ENCODE measurements at places on chromosomes 2 and 18.

- DNase-seq, result no peak
Measured at GRCh38 chr2:188865681-188866080, 108.5 kb upstream of the COL3A1 start.

DNA sequence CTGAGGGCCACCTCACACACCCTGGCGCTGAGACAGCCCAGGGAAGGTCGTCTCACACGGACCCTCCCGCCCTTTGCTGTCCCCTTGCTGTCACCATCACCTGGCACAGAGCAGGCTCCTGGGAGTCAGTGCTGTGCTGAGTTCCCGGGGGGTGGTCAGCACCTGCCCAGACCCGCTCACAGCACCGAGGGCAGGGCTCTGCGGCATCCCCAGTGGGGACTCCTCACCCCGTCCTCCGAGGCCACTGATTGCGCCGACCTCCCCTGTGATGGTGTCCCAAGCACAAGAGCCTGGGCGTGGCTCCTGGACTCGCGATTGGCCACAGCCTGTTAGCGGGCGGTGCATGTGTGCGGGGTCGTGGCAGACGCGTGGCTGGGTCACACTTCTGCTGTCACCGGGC is 65.9 kb downstream of the NFATC1 start:
- no peak for DNase-seq

DNA sequence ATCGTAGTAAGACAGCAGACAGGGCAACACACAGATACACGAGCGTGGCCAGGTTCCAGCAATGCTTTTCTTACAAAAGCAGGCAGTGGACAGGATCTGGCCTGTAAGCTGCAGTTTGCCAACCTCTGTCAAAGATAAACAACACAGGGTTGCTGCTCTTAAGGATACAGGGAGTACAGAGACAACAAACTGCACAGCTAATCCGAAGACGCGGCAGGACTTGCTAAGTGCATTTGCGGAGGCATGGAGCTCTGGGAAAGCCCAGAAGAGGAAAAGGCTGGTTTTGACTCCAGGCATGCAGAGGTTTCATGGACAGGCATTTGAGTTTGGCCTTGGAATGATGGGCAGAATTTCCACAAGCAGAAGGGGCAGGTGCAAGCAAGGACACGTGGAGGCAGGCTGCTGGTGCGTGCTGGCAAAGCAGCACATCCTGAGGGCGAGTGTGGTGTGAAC is 24.4 kb downstream of the SERTAD2 start:
- DNase-seq, result no peak

DNA sequence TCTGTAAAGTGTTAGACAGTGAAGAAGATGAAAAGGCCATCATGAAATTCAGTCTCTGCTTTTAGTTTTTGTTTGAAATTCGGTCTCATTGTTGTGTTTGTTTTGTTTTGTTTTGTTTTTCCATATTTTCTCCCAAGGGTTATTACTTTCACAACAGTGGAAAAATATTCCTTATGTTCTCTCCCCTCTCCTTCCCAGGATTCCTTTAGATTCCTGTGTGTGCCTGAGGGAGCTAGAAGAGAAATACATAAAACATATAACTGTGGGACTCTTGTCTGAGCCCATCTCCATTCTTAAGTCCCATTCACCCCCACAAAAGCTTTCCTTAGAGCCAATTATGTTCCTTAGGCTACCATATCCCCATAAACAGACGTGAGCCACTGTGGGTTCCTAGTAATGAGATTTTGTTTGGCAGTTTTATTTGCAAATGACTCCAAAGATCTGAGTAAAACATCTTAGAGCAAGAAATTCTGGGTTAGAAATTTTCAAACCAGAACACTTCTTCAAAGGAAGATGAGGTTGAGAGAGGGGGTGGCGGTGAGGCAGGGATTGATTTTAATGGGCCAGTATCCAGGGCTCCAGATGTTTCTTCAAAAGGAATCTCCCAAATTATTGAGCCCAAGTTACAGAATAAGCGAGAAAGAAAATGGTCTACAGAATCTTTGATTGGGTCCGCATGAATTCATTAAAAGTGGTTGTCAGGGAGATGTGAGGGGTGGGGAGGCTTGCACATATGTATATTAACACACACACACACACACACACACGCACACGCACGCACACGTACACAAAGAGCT is 157.8 kb upstream of the TNP1 start:
- no peak for DNase-seq

DNA sequence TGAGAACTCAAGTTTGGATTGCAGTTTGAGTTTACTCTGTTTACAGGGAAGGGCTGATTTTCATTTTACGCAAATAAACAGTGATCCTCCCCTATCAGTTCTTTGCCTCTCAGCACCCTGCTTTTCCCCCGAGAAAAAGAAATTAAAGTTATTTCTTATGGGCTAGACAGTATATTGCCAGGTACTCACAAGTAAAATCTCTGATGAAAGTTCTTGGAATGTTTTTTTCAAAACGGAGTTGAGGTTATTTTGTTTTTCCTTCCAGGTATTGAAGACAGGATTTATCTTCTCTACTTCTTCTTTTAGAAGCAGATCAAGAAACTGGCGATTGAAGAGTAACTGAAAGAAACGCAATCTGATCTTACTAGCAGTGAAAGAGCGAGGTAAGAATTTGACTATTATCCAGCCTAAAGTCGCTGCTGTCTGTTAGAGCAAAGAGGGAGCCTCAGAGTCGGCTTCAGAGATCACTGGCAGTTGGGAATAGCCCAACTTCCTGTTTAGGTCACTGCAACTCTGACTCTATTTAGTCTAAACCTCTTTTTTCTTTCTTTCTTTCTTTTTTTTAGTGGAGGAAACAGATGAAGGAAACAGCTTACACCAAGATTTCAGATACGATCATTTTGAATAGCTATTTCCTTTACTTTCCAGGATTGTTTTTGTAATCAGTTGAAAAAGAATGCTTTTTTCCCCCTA is at the start of gene TFPI:
TFPI (minus strand) TSS at position 425 of the 693 bp plus-strand sequence. CDS start 50,667 bp downstream, outside the sequence.
- DNase-seq, result no peak

DNA sequence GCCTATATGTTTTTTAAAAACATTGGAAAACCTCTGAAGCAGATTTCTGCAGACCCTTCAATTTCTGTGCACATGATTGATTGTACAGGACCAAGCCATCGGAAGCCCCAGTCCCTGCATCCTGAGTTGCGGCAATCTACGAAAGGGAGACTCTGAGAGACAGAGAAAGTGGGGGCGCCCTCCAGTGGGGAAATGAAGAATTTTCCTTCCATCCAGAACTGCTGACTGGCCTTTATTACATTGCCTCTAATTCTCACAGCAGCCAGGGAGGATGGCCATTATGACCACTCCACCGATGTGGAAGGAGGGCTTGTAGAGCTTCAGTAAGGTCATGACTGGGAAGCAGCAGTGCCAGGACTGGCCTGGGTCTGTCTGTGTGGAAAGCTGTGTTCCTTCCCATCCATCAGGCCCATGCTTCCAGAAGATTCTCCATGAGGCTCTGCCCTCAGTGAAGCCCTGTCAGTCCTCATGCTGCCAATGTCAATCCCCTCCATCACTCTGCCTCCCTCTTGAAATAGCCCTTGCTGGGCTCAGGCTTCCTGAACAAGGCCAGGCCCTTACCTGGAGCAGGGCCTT is 20.0 kb upstream of the RESP18 start:
- peak; percentile 61 for DNase-seq

DNA sequence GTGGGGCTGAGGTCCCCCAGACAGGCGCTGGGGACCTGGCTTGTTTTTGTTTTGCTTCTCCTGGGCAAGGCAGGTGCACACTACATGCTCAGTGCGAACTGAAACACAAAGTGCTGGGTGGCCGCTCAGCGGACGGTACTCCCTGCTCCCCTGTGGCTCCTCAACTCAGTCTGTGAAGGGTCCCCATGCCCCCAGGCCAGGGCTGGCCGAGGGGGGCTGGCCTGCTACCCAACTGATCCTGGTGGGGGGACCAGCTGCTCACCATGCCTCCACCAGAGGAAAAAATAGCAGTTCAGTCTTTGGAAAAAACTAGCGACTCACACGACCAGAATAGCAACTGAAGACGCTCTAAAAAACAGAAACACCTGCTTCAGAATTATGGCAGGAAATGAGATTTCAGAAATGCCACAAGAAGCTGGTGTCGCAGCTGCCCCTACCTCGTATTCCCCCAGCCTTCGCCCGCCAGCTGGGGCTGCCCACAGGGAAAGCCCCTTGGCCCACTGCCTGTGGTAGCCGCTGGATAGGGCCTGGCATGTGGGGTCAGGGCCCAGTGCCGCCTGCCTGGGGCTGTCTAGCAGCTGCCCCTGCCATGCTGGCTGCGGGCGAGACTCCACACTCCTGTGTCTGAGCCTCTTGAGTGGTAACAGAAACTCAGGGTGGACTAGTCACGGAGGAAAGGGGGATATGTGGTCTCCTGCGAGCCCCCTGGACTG is 43.7 kb downstream of the MEX3C start:
- DNase-seq, result no peak

GRCh38 chr2:59462422-59463197 is 1090.8 kb downstream of the BCL11A start:
- DNase-seq, result no peak

DNA sequence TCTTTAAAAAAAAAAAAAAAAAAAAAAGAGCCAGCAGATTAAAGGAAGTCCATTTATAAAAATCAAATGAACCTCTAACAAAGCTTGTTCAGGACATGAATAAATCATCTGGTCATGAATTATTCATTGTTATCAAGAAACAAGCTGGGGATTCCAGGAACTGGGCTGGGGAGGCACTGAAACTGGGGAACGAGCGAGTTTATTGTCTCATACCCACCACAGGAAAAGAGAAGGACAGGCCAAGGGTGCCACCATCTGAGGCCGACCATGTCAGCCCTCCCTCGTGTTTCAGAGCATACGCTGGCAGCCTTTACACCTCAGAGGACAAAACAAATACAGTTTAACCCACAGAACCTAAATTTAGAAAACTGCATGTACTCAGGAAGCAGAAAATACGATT is 164.2 kb downstream of the VWC2L start:
- no peak for DNase-seq

DNA sequence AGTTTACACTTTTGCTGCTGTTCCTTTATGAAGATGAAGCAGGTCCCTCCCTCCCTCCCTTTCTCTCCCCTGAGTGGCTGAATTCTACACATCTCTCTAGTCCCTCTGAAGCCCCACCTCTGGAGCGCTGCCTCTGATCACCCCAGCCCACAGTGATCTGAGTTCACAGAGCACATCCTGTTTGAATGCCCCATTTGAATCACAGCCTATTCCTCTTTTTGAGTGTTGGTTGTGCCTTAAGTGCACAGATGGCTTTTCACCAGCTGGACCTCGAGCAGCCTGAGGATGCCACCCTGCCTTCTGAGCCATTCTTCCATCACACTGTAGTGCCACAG is 87.1 kb downstream of the ITGB1BP1 start:
- peak; percentile 86 for DNase-seq

DNA sequence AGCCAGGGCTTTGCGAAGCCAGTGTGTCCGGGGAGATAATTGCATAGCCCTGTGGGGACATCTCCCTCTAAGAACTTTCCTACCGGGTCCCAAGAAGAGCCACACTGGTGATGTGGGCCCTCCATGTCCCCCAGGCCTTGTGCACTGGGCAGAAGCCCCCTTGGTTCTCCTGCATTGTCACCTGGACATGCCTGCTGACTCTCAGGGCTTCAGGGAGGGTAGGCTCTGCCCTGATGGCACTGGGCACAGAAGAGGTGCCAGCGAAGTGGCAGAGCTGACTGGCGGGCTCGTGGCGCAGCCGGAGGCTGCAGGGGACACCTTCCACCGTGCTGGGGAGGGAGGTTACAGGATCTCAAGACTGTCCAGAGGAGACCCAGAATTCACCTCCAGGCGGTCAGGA is 28.3 kb downstream of the GLI2 start:
- no peak for DNase-seq

GRCh38 chr2:135800513-135801460 is 36.2 kb downstream of the LCT start:
- no peak for DNase-seq

DNA sequence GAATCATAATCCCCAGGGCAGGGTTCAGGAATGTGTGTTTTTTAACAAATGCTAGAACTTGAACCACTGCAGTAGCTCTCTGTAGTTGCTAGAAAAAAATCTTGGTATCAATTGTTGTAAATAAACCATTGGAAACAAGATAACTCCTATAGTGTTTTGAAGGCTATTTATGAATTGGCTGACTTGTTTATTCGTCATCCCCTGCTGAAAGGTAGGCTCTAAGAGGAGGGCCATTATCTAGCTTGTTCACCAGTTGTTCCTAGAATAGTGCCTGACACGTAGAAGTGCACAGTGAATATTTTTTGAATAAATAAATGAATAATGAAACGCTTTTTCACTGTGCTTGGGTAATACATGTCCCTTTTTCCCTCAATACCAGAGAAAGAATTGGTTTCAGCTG is 211.4 kb downstream of the BABAM2 start:
- no peak for DNase-seq

GRCh38 chr2:50491541-50492476 is 540.1 kb downstream of the NRXN1 start:
- peak; percentile 33 for DNase-seq

DNA sequence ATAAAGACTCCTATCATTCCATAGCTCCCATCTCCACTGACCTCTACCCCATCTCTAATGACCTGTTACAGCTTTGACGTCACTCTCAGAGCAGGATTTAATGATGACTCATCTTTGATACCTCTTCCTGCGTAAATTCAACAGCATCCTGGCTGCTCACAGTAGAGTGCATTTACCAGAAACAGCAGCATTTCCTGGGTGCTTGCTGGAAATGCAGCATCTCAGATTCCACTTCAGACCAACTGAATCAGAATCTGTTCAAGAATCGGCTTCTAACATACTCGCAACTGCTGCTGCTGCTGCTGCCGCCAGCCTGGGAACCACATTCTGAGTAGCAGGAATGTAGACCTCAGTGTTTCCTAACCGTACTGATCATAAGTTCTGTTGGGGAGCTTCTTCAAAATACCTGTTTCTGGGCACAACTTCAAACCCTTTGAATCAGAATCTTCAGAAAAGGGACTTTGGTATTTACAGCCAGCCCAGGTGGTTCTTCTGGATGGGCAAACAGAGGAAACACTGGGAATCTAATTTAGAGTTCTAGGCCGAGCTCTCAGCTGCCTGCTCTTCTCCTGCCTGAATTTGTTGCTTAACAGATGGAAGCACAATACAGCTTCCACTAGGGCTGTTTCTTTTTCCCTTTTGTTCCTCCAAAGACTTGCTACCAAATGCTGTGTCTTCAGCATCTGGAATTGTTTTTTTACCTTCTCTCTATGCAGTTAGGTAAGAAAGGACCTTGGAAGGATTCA is 241.4 kb downstream of the NCKAP5 start:
- DNase-seq, result no peak

DNA sequence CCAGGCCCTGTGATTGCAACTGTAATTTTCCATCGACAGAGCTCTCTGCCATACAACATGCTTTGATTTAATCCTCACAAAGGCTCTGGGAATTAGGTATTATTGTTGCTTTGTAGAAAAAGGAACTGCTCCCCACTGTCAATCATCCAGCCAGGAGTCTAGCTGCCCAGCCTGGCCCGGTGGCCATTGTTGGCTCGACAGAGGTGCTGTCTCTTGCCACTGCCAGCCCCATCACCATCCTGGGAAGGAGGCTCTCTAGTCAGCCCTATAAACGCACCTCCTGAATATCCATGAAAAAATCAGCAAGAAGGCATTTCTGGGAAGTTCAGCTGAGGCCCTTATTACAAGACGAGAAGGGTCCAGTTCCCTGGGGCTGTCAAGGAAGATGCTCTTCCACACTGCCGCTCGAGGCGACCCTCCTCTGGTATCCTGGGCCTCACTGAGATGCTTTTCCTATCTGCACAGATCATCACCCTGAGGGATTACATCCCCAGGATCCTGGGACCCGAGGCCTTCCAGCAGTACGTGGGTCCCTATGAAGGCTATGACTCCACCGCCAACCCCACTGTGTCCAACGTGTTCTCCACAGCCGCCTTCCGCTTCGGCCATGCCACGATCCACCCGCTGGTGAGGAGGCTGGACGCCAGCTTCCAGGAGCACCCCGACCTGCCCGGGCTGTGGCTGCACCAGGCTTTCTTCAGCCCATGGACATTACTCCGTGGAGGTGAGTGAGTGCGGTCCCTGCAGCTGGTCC is 71.0 kb downstream of the TPO start:
- no peak for DNase-seq

- DNase-seq, result no peak
Measured at GRCh38 chr2:201285499-201285898, 25.2 kb downstream of the CASP8 start.

Data from NCI-H345 (cell line).